Pancreas (tissue), 10 donors: ENCODE measurements at places on chromosomes 6 and 20.

DNA sequence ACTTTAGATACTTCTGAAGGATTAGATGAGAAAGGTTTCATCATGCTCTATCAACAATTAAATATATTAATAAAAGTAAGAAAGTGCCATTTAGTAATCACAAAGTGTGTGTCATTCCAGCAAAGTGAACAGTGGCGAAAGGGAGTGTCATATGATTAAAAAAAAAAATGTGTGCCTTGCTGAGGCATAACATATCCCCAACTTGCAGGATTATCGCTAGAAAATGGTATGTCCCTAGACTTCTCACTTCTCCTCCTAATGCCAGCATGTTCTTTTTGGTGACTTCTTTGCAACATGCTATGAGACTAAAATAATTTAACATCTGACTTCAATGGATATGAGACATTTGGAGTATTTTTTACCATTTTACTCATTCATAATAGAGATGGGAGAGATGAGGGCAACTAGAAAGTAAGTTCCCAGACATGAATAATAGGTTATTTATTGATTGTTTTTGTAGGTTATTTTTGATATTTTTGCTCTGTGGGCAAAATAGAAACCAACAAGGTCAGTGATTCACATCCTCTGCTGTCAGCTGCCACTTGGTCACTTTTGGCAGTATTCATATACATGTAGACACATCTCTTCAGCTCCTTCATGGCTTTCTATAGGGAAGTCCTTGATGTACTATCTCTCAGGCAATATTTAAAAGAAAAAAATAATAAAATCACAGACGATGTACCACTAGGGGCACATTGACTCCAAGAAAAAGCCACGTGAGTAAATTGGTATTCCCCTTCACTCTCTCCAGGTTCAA lies 370.1 kb downstream of the BMP2 start:
- DNase-seq = no peak

DNA sequence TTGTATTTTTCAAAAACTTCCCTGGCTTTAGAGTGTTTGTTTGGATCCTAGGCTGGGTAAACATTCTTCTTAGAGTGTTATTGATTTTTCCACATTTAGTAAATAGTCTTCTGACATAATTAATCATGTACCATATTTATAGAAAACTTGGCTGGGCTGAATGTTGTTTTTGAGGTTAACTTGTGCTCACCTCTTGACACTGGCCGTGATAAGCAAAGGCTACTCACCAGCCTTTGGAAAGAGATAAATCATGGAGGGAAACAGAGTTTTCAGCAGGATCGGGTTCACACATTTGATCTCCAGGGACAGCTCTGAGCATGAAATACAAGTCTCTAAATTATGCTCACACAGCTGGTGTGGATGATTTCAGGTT lies 6.2 kb upstream of the CD93 start:
- DNase-seq = no peak

DNA sequence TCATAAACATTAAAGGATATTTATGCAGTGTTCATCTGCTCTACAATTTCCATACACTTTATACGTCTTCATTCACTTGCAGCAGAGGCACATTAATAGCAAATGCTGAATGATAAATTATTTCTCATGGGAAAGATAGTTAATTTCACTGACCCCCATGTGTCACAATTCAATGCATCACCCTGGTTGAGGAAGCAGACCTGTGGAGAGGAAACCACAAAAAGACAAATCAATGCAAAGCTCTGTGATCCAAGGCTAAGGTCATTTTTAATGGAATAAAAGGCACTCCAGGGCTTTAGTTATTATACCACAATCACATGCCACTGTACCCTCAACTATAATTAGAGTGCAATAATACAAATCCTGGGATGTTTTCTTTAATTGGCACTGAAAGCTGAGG lies 40.3 kb upstream of the TENT5A start:
- DNase-seq = no peak

GRCh38 chr6:39958947-39959346 lies 24.7 kb upstream of the MOCS1 start:
- no peak for DNase-seq

DNA sequence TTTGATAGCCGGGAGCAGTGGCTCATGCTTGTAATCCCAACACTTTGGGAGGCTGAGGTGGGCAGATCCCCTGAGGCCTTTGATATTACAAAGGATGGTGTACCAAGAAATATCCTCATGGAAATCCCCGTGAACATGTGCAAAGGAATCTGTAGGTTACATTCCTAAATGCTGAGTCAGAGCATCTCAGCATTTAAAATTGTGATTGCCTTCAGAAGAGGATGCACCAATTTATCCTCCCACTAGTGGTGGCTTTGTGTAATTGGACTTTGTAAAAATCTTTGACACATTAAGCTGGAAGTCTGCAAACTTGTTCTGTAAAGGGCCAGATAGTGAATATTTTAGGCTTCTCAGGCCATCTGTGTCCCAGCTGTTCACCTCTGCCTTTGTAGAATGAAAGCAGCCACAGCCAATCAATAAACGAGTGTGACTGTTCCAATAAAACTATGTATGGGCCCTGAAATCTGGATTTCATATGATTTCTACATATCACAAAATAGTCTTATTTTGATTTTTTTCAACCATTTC lies 11.8 kb downstream of the TMEM14B start:
- DNase-seq = no peak

DNA sequence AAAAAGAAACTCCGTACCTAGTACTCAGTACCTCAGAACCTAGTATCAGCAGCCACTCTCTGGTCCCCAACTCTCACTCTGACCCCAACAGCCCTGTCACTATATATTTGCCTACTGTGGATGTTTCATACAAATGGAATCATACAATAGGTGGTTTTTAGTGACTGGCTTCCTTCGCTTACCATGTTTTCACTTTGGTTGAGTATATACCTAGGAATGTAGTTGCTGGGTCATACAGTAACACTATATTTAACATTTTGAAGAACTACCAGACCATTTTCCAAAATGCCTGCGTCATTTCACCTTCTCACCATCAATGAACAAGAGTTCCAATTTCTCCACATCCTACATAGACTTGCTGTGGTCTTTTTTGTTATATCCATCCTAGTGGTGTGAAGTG lies 283.2 kb downstream of the GMDS start:
- DNase-seq = no peak

DNA sequence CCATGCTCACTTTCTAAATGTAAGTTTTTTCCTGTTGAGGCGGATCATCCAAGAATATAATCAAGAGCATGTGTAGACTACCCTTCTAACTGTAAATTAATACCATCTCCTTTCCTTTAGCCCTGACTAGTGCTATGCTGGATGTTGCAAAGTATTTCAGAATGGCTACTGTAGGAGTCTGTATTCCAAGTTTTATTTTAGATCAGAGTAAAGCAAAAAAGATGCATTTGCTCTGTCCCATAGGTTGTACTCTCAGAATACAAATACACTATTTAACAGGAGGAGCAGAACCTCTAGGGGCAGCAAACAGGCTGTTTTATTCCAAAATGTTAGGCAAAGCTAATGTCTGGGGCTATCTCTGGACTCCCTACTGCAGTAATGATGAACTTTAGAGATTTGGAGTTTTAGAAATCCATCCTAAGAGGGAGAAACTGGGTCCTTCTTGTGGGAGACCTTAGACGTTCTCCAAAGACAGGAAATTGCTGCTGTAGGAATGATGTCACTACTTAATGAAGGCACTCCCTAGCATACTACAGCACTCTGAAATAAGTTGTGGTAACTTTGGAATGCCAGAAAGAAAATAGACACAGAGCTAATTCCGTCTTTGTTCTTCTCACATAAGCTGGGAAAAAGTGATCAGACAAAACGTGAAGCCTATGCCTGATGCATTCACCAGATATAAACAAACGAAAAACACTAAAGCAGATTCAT lies 392.4 kb upstream of the HS3ST5 start:
- no peak for DNase-seq
